ENCODE measurements at places on chromosomes 6 and 20.
A peak's percentile ranks its signal among the peaks of the same experiment; 100 is the strongest.

- no peak for DNase-seq
These were observed 37.6 kb downstream of the LAMP5 start for GRCh38 chr20:9551808-9552550.

DNA sequence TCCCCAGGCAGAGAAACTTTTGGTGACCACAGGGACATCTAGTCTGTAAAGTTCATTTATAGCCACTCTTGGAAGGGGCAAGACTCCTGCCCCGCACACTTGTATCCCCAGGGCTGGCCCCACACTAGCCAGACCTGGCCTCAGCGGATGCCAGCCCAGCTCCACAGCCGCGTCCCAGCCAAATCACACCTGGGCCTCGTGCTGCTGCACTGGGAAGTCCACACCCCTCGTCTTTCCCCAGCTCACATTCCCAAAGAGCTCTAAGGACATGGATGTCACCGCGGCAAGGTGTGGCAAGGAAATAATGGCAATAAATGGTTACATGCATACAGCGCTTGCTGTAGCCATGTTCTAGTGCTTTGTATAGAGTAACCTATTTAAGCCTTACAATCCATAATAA lies 8.6 kb downstream of the IP6K3 start:
- no peak for DNase-seq

GRCh38 chr20:6709910-6710595 lies 57.4 kb upstream of the BMP2 start:
- DNase-seq = no peak

GRCh38 chr20:2708073-2708415 lies 15.5 kb downstream of the EBF4 start:
- DNase-seq = no peak

GRCh38 chr6:44527583-44528369 lies 140.3 kb downstream of the CDC5L start:
- no peak for DNase-seq

GRCh38 chr20:43752561-43753301 lies 25.9 kb upstream of the GTSF1L start:
- no peak for DNase-seq

- no peak for DNase-seq
These were observed 275.7 kb upstream of the STXBP5 start for GRCh38 chr6:146928503-146928902.

DNA sequence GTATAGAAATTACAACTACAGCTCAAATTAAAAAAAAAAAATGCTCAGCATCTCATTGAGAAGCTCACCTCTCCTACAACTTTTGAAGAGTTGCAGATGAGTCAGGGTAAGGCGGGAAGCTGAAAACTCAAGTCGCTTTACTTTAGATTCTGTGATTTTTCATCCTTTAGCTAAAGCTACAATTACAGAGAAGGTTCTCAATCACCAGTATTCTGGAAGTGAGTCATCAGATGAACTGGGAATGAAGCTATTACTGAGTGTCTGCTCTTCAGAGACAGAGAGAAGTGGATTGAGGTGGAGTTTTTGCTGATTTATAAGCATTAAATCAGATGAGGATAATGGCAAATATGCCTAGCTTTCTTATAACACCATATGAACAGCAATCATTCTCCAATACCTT lies 91.9 kb downstream of the TFAP2A start:
- no peak for DNase-seq

GRCh38 chr6:29011276-29011734 lies 6.2 kb upstream of the ZNF311 start:
- DNase-seq = no peak

DNA sequence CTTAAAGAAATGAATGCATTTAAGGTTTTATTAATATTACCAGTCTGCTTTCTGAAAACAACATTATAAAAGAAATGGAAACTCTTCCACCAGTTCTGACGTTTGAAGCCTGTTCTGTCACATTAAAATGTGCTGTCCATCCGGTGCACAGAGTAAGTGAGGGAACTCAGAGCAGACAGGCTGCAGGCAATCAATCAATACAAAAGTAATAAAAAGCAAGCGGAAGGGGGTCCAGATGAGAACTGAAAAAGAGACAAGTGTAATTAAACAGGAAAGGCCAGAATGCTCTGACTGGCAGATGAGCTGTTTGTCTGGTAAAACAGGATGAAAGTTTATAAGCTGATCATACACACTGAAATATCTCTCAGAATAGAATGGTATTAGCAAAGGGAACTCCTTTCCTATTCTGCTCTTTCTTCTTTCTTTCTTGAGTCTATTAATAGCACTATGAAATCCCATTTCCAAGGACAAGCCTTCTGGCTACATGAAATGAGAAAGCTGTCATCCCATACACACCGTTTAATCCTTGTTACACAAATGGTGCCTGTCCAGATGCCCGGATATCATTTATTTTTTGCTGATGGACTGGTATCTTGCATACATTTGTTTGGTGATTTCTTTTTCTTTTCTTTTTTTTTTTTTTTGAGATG lies 94.3 kb downstream of the RAMACL start:
- no peak for DNase-seq

DNA sequence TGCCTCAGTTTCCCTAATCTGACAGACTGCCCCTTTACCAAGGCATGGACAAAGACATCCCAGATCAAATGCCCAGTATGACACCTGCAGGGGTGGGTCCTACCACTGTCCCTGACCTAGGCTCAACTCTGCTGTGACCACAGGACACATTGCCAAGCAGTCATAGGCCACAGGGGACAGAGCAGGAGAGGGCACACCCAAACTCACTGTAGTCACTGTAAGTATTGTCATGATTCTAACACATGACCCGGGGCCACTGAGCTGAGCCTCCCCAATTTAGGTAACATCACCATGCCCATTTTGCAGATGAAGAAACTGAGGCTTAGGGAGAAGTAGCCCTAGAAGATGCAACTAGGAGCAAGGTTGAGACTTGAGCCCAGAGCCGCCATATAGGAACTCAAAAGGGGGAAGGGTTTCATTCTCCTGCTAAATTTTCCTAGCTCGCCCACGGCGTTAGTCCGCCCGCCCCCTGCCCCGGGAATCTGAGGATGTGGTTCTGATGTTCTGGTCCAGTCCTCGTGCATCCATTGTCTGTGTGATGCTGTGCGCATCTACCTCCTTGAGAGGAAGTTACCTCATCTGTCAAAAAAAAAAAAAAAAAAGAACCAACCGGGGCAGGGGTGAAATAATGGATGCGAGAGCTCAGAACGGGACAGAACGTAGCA lies 44.8 kb downstream of the PMEPA1 start:
- DNase-seq = no peak

- DNase-seq = no peak
These were observed 9.1 kb upstream of the TAGAP start for GRCh38 chr6:159053781-159054398.

DNA sequence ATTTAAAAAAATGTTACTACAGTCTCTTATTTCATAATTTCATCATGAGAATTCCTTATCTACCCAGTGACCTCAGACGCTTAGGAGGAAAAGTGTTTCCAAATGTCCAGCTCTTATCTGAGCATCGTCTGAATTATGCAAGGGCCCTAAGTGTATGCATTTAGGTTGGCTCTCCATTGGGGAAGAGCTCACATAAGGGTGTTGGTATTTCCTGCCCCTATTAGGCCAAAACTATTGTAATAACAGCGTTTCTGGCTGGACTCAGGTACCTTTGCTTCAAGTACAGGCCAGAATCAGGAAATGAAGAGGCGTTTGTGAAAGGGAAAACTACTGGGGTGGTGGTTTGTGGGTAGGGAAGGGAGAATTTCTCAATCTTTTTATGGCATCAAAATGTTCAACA lies 40.4 kb upstream of the SGK1 start:
- no peak for DNase-seq

DNA sequence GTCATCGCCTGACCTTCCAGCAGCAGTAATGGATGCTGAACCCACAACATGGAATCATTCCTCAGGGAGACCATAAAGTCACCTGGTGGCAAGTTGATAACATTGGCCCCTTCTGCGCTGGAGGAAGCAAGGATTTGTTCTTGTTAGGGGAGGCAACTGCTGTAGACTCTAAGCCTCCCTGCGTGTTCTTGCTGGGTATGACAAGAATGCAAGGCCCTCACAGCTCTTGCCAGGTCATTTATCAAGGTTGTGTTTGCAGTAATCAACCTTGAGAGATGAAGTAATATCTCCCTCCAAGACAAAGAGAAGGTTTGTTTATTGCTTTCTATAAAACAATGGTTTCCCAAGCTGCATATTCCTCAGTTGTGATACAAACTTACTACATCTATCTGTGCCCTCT lies 80.9 kb downstream of the PERP start:
- DNase-seq = no peak

DNA sequence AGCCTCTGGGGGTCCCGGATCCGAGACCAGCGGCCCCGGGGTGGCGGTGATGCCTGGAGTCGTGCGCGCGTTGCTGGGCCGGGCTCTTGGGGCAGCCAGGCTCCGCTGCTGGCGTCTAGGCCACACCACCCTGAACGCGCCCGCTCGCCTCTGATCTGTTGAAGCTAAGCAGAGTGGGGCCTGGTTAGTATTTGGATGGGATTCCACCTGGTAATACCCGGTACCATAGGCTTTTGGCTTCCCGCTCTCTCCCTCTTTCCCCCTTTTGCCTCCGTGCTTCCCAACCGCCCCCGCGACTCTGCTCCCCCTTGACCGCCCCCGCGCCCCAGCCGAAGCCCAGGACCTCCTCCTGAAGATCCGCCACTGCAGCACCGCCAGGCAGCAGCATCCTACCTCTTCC lies 1383.5 kb upstream of the DEFB115 start:
- DNase-seq = peak; percentile 32

- peak; percentile 87 for DNase-seq
These were observed 12.9 kb downstream of the PARD6B start for GRCh38 chr20:50744143-50744792.

GRCh38 chr20:33836277-33836676 lies 25.1 kb downstream of the CHMP4B start:
- no peak for DNase-seq

DNA sequence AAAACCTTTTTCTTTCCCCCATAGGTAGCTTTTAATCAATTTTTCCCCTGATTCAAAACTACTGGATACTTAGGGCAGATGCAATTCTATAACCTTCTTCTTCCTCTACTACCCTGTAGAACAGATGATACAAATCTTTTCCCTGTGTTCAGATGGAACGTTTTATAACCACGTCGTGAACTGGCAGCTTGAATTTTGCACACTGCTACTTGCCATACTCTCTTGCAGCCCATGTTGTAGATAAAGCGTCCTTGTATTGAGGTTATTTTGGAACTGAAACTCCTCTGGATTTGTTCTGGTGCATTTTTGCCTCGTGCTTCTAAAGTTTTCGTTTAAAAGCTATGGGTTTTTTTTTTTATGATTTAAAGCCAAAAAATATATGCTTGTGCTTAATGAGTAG lies 440.2 kb downstream of the RFPL4B start:
- DNase-seq = no peak

DNA sequence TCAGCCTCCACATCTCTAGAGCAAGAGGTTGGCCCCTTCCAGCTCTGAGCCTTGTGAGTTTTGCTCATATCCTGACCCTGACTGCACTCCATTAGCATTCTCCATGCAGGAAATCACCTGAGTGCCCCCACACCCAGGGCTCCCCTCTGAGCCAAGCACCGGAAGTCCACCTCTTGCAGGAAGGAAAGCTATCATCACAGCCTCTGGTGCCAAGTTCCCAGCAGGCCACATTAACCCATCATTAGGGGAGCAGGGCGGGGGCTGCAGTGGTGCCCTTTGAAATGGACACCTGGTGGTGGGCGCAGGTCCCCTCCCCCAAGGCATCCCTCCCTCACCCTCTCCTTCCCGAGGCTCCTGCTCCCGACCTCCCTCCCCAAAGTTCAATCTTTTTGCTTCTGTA lies 16.1 kb downstream of the GRM4 start:
- no peak for DNase-seq

DNA sequence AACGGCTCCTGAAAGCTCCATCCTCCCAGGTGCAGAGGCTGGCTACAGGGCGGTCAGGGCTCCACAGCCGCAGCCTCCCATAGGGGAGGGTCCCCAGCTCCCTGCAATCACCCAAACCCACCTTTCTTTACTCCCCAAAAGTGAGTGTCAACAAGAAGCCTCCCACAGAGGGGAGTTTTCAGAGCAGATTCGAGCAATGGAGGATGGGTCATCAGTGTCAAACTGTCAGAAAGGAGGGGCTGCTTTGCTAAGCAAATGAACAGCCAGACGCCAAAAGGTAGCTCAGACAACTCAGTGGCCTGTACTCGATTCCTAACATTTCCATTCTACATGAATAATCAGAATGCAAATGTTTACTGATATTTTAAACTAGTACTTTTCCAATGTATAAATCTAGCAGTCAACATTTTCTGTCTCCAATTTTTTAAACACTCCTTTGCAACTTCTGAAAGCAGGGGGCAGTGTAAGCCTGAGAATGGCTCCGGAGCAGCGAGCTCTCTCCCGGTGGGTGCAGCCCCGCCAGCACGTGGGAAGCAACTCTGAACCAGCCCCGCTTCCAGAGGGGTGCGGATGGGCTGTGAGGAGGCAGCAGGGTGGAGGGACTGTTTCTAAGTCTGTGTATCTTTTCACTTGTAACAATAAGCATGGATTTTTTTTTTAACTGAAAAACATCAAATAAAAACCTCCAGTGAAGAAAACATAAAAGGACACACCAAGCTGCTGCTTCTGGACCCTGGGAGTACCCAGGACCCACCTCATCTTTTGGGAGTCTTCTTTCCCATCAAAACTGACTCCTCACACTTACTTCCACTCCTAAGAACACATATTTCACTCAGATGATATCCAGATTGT lies 54.9 kb downstream of the TAF4 start:
- DNase-seq = no peak

GRCh38 chr20:63555661-63556381 lies 1.9 kb downstream of the FNDC11 start:
- no peak for DNase-seq

DNA sequence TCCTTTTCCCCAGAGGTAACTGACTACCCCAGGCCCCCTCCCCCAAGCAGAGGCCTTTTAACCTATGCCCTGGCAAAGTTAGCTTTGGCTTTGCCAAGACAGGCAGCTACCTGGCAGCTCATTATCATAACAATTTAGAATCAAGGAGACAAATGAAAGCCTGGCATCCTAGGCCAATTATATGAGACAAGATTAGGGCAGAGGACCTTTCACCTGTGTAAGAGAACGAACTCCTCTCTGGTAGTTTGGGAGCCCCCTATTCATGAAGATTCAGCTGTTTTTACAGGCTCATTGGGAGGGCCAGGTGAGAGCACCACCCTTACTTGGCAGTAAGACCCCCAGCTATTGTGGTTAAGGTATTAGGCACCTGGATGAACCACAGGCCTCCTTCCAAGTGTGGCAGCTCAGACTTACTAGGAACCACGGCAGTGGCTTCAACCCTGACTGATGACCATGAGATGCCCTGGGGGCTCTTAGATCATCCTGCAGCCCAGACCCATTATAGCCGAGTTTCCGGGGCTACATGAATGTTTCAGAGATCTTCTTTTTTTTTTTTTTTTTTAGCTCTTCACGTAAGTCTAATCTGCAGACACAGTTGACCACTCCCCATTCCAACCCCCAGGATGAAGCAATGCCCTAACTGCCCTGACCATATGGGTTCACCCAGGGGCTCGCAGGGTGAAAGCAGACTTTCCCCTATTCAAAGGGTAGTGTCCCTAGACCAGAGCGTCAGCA lies 56.2 kb downstream of the RAB44 start:
- DNase-seq = no peak

DNA sequence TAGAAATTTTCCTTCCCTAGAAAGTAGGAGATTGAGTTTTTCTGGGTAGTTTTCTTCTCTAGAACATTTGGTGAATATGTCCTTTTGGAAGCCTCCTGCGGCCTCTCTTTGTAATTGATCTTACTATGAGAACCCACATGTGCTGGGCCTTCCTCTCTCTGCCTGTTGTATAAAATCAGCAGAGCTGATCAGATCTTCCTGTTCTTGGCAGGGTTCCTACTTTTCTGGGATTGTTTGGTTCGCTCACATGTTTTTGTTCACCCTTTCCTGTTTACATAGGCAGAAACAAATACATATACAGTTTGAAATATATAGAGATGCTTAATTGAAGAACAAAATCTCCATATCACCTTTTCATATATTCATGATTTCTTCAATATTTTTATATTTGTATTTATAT lies 57.8 kb downstream of the IL22RA2 start:
- DNase-seq = no peak
